ENCODE measurements at places on chromosomes 6 and 20.

DNA sequence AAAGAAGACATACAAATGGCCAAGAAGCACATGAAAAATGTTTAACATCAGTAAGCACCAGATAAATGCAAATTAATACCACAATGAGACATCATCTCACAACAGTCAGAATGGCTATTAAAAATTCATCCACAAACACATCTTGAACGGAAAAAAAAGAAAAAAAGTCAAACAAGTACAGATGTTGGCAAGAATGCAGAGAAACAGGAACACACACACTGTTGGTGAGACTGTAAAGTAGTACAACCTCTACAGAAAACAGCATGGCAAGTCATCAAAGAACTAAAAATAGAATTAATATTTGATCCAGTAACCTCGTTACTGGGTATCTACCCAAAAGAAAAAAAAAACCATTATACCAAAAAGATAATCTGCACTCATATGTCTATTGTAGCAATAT, 6.5 kb downstream of the STX7 start:
- DNase-seq: no peak

DNA sequence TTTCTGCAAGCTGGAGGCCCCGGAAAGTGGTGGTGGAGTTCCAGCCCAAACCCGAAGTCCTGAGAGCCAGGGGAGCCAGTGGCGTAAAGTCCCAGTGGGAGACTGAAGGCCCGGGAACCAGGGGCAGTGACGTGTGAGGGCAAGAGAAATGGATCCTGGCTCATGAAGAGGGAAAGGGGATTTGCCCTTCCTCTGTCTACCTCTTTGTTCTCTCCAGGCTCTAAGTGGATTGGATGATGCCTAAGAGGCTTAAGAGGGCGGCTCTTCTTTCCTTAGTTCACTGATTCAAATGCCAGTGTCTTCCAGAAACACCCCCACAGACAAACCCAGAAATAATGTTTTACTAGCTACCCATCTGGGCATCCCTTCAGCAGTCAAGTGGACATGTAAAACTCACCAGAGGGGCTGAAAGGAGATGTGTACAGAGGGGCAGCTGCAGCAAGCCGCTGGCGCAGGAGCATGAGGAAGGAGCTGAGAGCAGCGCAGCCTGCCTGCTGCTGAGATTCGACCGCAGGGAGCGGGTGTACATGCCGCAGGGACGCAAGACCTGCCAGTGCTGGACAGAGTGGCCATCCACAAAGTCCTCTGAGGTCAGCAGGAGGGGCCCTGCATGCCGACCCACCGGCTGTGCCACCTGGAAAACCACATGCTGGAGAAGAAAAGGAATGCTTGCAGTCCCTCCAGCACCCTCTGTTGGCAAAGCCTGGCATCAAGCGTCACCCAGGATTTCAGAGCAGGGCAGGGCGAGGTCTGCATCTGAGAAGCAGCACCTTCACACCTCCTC, 29.5 kb downstream of the CDYL start:
- no peak for DNase-seq

- DNase-seq: no peak
These were observed 44.9 kb downstream of the OR2B2 start for GRCh38 chr6:27867051-27867944.

DNA sequence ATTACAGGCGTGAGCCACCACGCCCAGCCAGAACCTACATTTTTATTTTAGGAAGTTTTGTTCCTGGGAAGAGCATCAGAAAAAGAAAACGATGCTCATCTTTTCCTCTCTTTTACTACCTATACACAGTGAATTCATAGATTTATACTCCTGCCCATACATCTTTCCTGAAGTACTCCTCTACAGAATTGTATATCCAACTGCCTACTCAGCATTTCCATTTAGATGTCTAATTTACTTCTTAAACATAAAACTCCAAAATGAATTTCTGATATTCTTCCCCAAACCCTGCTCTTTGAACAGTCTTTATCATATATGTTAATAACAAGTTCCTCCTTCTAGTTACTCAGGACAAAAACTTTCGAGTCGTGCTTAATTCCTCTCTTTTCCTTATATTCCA, 39.8 kb upstream of the RSPO3 start:
- DNase-seq: no peak

DNA sequence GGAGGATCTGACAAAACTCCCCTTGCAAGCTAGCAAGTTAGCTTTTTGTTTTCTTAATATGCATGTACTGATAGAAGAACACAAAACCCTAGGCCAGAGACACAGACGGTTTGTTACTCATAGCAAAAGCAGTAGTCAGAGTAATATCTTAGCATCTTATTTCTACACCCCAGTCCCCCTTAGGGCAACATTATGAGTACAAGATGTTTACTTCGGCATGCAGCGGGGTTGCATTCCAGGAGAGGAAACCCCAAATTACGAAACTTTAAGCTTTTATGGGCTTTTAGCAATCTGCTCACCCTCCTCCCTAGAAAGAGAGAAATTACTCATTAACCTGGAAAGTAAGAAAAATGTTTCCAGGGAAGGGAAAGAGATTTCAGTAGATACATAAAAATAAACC, 1286.9 kb downstream of the EPHA7 start:
- no peak for DNase-seq

GRCh38 chr6:1607516-1608221, 2.0 kb upstream of the FOXC1 start:
- DNase-seq: no peak

GRCh38 chr6:44650947-44651346, 263.4 kb downstream of the CDC5L start:
- no peak for DNase-seq
